ENCODE measurements at places on chromosomes 4 and X.

- DNase-seq = no peak
- H3K36me3 ChIP-seq = no peaks in the 10 kb centered on the region
- no peak overlapping the region for H3K27ac ChIP-seq
- no peak overlapping the region for H3K4me3 ChIP-seq
Observed at GRCh38 chr4:17195461-17196275, 297.2 kb upstream of the LDB2 start.

- no peak for DNase-seq
- H3K27ac ChIP-seq = no peak overlapping the region
- H3K4me3 ChIP-seq = no peak overlapping the region
- peaks cover 8% of the 10 kb centered on the region for H3K4me1 ChIP-seq
- peaks cover 20% of the 10 kb centered on the region for H3K27me3 ChIP-seq
Observed at GRCh38 chr4:24433515-24434214, 150.7 kb downstream of the DHX15 start.

DNA sequence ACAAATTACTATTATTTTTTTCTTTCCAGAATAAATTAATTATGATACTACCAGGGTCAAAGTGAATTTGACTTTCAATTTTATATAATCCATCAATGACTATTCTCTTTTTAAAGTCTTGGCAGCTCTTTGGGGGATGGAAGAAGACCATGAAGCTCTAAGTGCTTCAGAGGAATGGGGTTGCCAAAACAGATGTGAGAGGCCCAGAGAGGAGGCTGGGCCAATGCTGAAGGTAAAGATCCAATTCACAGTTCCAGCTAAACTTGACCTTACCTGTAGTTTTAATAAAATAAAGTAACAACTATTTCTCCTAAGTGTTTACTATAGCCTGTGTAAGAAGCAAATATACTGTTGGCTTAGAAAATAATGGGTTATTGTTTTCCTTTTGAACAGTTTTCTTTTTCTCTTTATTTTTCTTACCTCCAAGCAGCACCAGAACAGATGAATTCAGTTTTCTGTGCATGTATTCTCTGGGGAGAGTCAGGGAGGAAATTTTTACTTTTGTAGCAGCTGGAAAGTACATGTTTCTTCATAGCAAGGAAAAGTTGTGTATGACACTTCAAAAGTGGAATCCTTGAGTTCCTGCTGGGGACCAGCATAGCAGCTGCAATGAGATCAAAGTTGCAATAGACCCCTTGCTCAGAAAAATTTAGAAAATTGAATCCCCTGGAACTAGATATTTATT, 104.9 kb downstream of the CEP44 start:
- H3K27ac ChIP-seq = no peak overlapping the region
- H3K4me3 ChIP-seq = no peak overlapping the region
- H3K4me1 ChIP-seq = no peaks in the 10 kb centered on the region
- no peak for DNase-seq

DNA sequence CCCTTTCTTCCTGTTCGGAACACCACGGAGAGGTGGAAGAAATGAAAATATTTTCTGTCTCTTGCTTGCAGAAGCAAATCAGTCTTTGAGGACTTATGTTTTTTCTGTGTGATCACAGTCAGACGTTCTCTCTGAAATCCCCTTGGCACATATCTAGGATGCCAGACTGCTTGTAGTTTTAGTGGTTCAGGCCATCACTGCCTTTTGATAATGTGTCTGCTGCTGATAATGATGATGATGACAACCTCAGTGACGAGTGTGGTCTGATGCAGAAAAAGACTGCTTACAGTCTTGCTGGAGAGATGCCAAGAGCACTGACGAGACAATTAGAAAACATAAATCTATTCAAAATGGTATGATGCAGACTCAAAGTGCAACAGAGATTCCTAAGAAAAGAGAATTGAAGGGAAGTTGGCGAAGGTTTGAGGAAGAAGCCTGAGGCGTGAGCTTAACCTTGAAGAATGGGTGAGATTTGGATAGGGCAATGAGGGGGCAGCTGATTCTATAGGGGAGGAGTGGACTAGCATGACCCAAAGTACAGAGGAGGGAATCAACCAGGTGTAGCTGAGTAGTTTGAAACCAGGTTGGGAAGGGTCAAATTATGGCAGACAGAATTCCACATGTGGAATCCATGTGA, 7.9 kb downstream of the RAB33A start:
- peak overlapping the region; percentile 1 for H3K4me3 ChIP-seq
- H3K36me3 ChIP-seq = peaks cover 9% of the 10 kb centered on the region
- peak overlapping the region; percentile 88 for H3K27ac ChIP-seq
- no peak for DNase-seq

GRCh38 chr4:144288011-144288903, 147.7 kb upstream of the GYPA start:
- H3K27ac ChIP-seq = no peak overlapping the region
- H3K4me3 ChIP-seq = no peak overlapping the region
- H3K27me3 ChIP-seq = no peaks in the 10 kb centered on the region
- H3K36me3 ChIP-seq = peaks cover 3% of the 10 kb centered on the region
- peaks cover 30% of the 10 kb centered on the region for H3K4me1 ChIP-seq

DNA sequence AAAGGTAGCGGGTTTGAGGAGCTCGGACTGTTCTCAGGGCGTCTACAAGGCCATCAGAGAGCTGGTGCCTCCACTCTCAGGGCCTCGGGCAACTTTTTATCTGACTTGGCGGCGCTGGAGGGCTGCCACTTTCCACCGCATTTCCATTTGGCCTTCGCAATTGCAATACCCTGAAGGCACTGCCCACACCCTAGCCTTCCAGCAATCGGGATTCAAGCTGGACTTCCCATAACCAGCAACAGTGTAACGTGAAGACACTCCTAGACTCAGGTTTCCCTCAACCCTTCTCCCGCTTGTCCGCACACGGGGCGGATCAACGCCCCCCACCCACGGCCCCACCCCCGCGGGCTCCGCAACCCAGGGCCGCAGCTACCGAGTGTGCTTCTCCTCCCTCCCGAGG, 50.2 kb upstream of the BCOR start:
- no peak overlapping the region for H3K27ac ChIP-seq
- DNase-seq = no peak
- no peak overlapping the region for H3K4me3 ChIP-seq
- H3K27me3 ChIP-seq = no peaks in the 10 kb centered on the region

DNA sequence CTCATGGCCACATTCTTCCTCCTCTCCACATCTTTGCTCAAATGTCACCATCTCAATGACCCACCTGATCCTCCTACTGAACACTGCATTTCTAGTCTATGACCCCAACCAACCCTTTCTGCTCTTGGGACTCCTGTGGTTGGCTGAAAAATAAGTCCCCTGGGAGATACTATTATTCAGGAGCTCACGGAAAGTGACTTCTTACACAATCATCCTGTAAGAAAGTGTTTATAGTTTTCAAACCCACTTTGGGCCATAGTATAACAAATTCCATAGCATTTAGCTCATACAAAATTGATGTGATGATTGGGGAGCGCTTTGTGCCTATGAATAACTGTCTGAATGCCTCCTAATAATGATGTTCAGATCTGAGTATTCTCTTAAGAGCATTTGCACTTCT, 161.4 kb upstream of the HS3ST1 start:
- H3K27me3 ChIP-seq = no peaks in the 10 kb centered on the region
- no peaks in the 10 kb centered on the region for H3K36me3 ChIP-seq

- DNase-seq = no peak
- no peak overlapping the region for H3K27ac ChIP-seq
- peaks cover 8% of the 10 kb centered on the region for H3K27me3 ChIP-seq
- H3K36me3 ChIP-seq = peaks cover 25% of the 10 kb centered on the region
- no peak overlapping the region for H3K4me3 ChIP-seq
Observed at GRCh38 chr4:52079659-52080058, 28.6 kb downstream of the SPATA18 start.

GRCh38 chrX:69387567-69388487, 116.3 kb upstream of the NALF2 start:
- H3K4me1 ChIP-seq = no peaks in the 10 kb centered on the region
- H3K27me3 ChIP-seq = peaks cover 11% of the 10 kb centered on the region
- no peak overlapping the region for H3K27ac ChIP-seq
- DNase-seq = no peak

DNA sequence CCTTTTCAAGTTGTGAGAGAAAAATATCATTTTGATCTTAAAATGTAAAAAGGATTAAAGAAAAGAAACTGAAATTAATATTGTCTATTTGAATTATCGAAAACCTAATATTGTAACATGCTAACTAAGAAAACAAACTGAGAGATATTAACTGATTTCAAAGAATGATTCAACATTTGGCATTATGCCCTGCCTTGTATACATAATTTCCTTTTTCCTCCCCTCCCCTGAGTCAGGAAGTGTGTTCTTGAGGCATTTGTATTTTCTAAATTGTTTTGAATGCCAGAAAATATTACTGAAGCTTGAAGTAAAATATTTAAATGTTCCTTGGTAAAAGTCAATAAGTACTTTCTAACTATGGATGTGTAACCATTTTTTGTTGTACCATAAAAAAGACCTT, 49.4 kb downstream of the RPS6KA3 start:
- no peaks in the 10 kb centered on the region for H3K27me3 ChIP-seq
- peaks cover 10% of the 10 kb centered on the region for H3K4me1 ChIP-seq
- H3K27ac ChIP-seq = no peak overlapping the region
- H3K4me3 ChIP-seq = no peak overlapping the region
- DNase-seq = no peak

DNA sequence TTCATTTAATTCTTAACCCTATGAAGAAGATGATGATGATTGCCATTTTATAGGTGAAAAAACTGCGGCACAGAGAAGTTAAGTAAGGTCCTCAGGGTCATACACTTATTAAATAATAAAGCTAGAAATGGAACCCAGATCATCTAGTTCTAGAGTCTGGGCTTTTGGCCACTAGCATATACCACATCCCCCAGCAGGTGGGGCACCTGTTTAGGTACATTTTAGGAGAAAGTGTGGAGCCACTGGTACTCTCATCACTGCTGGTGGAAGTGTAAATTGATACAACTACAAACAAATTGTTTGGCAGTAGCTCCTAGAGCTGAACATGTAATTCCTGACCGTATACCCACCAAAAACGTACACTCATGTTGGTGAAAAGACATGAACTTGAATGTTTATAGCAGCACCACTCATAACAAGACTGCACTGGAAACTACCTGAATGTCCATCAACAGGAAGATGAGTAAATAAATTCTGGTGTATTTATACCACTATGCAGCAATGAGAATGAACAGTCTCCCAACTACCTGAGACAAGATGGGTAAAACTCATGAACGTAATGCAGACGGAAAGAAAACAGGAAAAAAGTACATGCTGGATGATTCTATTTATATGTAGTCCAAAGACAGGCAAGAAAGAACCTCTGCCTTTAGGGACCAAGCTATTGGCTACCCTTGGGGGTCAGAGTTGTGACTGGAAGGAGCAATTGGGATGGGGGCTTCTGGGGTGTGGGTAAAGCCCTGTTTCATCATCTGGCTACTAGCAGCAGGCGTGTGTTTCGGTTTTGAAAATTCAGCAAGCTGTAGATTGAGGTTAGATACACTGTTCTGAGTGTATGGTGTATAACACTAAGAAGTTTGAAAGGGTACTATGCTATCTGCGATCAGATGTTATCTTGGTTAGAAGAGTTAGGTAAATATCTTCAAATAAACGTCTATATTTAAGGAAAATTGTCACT, 72.3 kb upstream of the ADGRG2 start:
- no peak overlapping the region for H3K27ac ChIP-seq
- H3K4me3 ChIP-seq = no peak overlapping the region
- DNase-seq = no peak
- no peaks in the 10 kb centered on the region for H3K4me1 ChIP-seq

- no peak overlapping the region for H3K4me3 ChIP-seq
- peaks cover 19% of the 10 kb centered on the region for H3K4me1 ChIP-seq
- H3K36me3 ChIP-seq = peaks cover 38% of the 10 kb centered on the region
- no peaks in the 10 kb centered on the region for H3K27me3 ChIP-seq
Observed at GRCh38 chr4:2954358-2955185, 8.6 kb downstream of the NOP14 start.

GRCh38 chrX:18210470-18210869, 10.2 kb downstream of the BEND2 start:
- no peaks in the 10 kb centered on the region for H3K36me3 ChIP-seq
- H3K4me1 ChIP-seq = no peaks in the 10 kb centered on the region
- H3K27me3 ChIP-seq = no peaks in the 10 kb centered on the region
